ENCODE measurements at places on chromosomes 7 and 10. TPM values are rescaled to one million over a fixed set of nuclear protein-coding genes. Genes with fewer than 3 reads are reported as not detected.

NPY gene
- total RNA-seq, result 1.5 TPM

AKR1B15 gene
- total RNA-seq, result 0.21 TPM

CCT6A gene
- 99.0 TPM for total RNA-seq

ELAPOR2 gene
- 35.8 TPM for total RNA-seq
